KBM-7 (cell line): ENCODE measurements at places on chromosomes 16 and 17.
A peak's percentile ranks its signal among the peaks of the same experiment; 100 is the strongest.

DNA sequence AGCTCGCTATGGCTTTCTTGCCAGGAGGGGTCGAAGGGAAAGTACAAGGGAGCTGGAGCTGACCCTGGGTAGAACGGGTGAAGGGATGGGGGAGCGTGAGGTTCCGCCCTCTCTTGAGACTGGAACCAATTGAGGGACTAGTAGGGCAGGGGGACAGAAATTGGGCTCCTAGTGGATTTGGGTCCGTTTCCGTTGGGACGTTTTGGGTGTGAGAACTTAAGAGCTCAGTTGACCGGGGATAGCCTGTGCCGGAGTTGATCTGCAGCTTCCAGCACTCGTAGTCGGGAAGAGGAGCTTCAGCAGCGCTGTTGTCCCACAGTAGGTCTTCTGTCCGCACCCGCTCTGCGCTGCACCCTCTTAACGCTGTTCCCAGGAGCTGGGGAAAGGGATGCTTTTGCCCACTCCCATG is 481 bp downstream of the CNTROB start:
- DNase-seq: no peak

DNA sequence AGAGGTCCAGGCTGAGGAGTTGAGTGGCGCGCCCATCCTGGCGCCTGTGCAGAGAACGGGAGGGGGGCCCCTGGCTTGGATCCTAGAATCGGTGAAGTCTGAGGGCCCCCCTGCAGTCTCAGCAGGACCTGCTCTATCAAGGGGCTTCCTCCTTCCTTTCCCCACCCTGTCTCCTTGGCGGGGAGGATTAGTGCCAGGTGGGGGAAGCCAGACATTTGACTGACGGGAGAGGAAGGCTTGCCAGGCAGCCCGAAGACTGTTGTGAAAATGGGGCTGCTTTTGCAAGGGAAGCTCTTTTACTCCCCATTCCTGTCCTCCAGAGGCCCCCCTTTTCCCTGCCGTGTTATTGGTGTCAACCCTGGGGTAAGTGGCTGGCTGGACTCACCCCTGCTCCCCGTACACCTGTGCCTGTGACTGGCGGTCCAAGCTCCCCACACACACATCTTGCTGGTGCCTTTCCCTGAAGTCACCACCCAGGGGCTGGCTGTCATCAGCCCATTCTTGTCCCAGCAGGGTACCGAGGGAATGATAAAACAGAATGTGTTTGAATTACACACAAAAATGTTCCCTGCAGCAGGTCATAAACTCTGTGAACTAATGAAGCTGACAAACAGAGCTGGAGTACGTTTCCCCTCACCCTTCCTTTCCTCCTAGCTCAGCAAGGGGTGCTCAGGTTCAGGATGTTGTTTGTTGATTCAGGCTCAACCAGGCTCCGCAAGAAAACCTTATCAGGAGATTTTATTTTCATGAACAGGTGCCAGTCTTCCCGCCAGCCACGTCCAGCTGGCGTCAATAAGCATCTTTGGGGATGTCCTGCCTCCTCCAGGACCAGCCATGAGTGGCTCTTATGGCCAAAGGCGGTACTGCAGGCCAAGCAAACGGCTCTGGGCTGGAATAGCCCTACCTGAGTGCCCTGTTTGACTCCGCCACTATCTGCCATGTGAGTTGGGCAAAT is 4.4 kb upstream of the ARMC7 start:
- DNase-seq: no peak

- peak; percentile 90 for DNase-seq
Measured at GRCh38 chr16:31128711-31129567, 6.6 kb downstream of the PRSS8 start.

- DNase-seq: no peak
Measured at GRCh38 chr16:71387045-71387871, 28.7 kb downstream of the CALB2 start.

GRCh38 chr17:11031787-11032186 is 193.9 kb upstream of the PIRT start:
- DNase-seq: no peak

DNA sequence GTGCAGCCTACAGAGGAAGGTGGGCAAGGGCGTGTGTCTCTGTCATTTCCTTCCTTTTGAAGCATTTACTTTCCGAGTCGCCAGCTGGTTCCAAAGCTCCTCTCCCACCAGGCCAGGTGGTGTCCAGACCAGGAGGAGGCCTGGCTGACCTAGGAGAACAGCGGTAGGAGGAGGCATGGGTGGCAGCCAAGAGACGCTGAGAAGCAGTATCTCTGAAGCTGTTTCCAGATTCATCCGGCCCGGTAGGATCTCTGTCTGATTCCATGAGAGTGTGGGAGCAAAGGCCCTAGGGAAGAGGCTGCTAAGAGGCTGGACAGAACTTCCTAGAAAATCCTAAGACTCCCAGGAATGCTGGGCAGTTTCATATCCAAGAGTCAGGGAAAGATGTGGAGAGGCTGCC is 20.3 kb downstream of the MEOX1 start:
- no peak for DNase-seq

DNA sequence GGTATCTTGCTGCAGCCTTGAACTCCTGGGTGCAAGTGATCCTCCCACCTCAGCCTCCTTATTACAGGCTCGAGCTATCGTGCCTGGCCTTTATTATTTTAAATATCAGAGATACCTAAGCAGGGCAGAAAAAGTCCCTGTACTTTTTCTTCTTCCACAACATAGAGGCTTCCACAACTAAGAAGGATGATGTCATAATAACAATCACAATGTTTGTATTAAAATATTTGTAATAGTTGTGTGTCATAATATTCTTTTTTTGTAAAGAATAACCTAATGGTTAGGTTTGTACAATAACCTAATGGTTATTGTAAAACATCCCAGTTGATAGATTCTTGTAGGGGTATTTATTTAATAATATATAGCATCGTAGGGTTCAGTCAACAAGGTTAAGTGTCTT is 26.7 kb upstream of the DUSP14 start:
- DNase-seq: no peak

GRCh38 chr17:15261258-15261801 is 3.8 kb downstream of the PMP22 start:
- DNase-seq: no peak

- DNase-seq: no peak
Measured at GRCh38 chr16:86577314-86577971, 906 bp upstream of the FOXL1 start.

DNA sequence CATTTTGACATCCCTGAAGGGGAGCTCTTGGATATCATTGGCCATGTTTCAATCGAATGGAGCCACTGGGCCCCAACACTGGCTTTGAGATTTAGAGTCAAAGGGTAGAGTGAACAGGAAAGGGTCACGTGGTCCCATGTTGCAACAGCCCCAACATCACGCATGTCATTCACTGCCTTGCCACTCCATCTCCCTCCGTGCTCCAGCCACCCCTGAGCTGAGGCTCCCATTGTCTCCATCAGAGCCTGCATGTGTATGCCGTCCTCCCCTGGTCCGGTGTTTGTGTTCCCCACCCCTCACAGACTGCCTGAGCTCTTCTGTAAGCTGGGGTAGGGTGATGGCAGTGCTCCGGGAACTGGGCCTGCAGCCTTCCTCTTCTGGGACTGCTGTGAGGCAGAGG is 12.1 kb downstream of the NFE2L1 start:
- DNase-seq: no peak

DNA sequence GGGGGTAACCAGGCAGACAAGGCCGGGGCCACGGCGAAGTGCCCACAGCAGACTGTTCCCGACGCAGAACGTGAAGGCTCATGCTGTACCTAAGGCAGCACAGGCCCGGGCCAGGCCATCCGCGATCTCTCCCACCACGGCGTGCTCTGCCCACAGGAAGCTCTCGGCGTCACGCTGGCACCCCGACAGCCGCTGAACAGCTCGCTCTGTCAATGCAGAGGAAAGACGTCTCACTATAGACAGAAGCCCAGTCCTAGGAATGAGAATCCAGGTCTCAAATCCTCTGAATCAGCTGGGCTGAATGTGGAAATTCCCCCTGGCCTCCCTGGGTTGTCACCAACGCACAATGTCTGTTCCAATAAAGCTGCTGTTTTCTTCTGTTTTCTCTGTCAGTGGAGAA is 21.4 kb downstream of the SERPINF1 start:
- DNase-seq: no peak

DNA sequence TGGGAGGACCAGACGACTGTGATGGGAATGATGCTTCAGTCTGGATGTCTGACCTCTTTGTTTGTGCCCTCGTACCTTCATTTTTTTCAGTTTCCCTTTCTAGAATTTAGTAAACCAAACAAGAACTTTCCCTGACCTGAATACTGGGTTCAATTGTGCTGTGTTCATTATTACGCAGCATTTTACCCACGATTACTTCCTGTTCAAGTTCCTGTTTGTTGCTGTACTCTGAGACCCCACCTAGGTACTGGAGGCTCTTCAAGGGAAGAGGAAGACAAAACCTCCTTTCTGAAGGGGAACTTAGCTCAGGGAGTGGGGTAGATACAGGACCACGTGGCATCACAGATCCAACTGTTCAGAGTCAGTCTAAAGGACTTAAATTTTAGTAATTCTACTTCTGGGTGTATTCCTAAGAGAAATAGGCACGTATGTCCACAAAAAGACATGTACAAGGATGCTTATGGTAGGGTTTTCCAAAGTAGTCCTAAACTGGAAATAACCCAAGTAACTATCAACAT is 9.2 kb upstream of the PRKCB start:
- peak; percentile 86 for DNase-seq

- no peak for DNase-seq
Measured at GRCh38 chr16:27978876-27979275, 84.6 kb downstream of the GSG1L start.

GRCh38 chr16:7513429-7513828 is 180.8 kb downstream of the RBFOX1 start:
- DNase-seq: peak; percentile 23

- DNase-seq: no peak
Measured at GRCh38 chr17:252456-252855, 71.0 kb upstream of the DOC2B start.

DNA sequence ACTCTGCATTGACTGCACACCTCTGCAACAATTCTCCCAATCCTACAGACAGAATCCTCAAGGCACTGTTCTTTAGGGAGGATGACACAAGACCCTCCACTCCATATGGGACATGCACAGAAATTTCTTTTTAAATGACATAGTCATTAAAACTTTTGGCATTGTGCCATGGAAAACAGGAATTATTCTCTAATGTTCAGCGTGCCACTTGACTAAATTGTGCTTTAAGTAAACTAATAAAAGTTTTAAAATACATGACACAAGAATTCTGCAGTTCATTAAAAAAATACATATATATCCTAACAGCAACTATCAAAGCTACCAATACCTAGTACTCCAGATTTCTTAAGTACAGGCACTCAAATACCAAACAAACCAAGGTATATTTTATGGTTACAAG is 16.0 kb downstream of the CEP112 start:
- DNase-seq: no peak

GRCh38 chr17:44917456-44917855 is 2.2 kb upstream of the GFAP start:
- no peak for DNase-seq

DNA sequence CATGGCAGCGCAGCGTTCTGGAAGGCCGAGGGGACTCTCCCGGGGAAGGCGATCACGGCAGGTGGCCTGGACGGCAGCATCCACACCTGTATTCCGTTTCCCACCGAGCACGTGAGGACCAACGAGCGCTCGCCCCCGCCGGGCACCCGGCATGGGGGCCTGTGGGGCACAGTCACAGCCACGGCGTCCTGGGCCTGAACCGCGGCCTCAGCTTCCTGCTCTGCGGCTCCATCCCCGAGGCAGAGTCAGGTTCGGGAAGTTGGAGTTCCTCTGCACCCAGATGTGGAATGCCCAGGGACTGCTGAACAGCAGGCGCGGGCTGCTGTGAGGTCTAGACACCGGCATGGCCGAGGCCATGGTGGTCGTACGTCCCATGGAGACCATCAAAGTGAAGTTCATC is 1713.9 kb downstream of the TP53TG3F start:
- no peak for DNase-seq

DNA sequence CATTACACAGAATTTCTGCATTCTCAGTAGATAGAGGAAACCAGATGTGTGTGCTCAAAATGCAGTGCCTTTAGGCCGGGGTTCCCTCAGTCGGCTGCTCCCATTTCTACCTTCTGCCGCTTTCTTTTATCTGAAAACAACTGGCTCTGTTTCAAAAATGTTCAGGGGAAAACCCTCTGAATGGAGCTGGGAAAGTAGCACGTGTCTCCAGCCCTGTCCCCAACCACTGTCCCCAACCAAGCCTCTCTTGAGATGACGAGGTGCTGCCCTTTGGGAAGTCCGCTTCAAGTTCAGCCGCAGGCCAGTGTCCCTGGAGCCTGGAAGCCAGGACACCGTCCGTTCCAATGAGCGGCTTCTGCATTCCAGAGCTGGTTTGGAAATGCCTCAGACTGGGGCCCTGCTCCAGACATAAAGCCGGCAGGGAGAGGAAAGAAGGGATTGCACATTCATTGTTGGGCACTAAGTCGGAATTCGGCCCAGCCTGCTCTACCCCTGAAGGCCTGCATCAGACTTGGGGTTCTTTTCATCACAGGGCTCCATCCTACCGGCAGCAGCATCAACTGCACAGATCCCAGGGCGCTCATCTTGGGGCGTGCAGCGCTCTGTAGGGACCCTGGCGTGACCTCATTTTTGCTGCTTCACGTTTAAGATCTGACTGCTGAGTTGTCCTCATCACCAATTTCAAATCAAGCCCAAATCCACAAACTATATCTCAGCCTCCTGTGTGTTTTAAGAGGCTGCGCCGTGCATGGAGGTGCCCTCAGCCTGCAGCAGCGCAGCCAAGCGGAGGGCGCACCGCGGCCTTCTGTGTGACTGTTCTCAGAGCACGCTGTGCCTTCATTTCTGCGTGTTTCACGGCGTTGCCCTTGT is 111.3 kb downstream of the BANP start:
- DNase-seq: no peak

DNA sequence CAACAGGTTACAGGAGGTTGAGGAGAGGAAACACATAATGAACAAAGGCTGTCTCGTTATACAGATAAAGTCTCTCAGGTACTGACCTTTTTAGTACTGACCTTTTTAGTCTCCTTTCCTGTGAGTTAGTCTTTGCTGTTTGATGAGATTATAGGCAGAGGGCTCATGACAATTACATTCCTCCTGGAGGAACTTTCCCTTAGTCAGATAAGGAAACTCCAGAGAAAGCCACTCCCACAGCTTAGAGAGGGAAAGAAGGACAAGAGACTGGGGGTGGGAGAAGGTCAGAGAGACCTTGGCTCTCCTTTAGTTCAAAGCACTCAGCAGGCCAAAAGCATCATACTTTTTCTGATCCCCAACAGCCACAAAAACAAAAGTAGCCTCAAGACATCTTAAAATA is 15.3 kb upstream of the PSMD7 start:
- no peak for DNase-seq

GRCh38 chr17:78958641-78959127 is 21.0 kb downstream of the LGALS3BP start:
- no peak for DNase-seq
